Left kidney (tissue), 8 donors: ENCODE measurements at places on chromosomes 7 and 10.

GRCh38 chr7:111654343-111654742, 92.1 kb upstream of the IMMP2L start:
- DNase-seq = no peak

- no peak for DNase-seq
These were observed 142.8 kb upstream of the SEMA3E start for GRCh38 chr7:83791737-83792136.

- no peak for DNase-seq
These were observed 49.8 kb upstream of the FAM171A1 start for GRCh38 chr10:15420858-15421257.

- DNase-seq = peak; percentile 73
These were observed 276.9 kb downstream of the CSTF2T start for GRCh38 chr10:51422311-51423120.

GRCh38 chr10:99760321-99760720, 22.1 kb upstream of the ABCC2 start:
- DNase-seq = no peak

DNA sequence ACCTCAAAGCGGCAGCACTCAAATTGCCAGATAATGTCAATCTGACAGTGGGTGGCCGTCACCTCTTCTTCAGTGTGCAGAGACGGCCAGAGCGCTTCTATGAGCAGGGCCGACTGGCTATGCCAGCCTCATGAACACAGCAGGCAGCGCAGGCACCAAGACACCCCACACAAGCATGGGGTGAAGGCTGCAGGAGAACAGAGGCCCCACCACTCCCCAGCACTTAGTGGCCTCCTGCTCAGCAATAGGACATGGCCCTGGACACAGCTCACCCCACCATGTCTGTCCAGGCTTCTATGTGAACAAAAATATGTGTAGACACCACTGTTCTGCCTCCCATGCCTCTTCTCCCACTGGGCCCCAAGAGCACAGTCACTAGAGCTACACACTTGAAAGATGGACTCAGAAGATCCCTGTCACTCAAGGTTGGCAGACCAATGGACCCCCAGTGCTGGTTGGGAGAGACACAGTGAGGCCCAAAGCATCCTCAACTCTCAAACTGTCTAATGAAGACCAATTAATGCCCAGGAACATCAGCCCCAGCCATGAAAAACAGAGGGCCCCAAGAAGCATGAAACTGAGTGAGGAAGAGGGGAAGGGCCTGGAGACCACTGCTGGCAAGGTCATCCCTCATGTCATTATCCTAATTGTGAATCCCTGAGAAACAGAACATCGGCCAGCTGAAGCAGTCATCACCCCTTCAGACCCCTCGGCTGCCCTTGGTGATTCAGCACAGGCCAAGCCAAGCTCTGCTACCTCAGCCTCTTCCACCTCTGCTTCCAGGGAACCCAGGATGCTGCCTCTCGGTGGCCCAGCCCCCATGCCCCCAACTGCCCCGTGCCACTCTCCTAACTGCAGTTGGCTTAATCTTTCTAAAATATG, 77.7 kb downstream of the GRID1 start:
- DNase-seq = no peak

GRCh38 chr10:103849880-103850571, 5.3 kb downstream of the SH3PXD2A start:
- DNase-seq = no peak

DNA sequence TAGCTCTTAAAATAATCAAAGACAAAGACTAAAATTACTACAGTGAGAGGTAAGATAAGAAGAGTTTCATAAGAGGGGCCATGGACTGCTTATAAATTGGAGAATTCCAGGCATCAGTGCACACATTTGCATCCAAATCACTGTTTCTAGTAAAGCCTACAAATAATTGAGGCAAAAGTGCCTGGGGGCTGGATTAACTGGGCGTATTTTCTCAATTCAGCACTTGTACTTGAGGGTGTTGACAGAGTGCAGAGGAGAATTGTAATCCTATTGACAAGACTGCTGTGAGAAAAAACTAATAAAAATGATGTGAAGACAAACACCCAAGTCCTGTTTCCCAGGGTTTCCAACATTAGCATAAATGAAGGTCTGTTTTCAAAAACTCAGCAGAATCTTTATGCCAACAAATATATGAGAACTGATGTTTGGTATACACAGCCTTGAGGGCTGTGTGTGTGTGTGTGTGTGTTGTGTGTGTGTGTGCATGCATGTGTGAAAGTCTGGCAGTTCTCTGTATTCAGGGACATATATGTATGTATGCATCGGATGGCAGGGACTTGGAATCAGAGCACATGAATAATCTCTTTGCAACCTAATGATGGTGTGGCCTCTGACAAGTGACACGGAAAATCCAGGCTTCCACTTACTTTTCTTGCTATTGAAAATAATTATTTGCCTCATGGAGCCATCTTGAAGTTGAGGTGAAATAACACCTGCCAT, 182.1 kb upstream of the CDC14C start:
- no peak for DNase-seq

DNA sequence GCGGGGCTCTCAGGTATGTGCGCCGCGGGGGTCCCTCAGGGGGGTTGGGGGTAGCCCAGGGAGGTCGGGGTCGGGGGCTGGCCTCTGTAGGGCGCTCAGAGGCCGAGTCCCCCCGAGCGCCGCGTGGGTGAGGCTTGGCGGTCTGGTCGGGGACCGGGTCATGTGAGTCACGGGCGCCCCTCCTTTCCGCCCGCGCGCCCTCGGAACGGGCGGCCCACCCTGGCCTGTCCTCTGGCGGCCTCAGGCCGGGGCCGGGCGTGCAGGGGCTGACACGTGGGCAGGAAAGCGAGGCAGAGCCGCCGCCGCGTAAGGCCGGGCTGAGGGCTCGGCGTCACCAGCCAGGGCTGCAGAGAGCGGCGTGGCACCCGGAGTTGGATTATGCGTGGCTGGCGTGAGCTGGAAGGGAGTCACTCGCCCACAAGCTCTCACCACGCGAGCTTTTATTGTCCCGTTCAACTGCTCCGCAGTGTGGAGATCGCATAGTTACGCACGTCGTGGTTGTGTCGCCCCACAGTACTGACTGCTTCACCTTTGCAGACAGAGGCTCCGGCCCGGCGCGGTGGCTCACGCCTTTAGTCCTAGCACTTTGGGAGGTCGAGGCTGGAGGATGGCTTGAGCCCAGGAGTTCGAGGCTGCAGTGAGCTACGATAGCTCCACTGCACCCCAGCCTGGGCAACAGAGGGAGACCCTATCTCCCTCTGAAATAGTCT, 385 bp downstream of the SHLD2 start:
- peak; percentile 52 for DNase-seq

- DNase-seq = no peak
These were observed 599.6 kb downstream of the INHBA start for GRCh38 chr7:41103331-41103730.

- DNase-seq = no peak
These were observed 12.2 kb upstream of the ZNF273 start for GRCh38 chr7:64890761-64891362.

DNA sequence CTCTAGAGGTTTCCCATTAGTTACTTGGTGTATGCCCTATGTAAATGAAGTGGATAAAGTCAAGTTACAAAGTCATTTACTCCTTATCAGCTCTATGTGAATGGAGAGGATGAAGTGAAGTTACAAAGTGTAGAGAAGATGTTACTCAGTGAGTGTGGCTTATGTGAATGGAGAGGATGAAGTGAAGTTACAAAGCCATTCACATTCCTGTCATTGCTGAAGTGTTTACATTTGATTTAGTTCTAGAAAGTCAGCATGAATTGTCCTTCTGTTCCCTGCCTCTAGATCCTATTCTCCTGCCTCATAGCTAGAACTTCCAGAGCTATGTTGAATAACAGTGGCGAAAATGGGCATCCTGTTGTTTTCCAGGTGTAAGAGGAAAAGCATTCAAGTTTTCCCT, 880.1 kb downstream of the DNAJB9 start:
- DNase-seq = no peak

- DNase-seq = no peak
These were observed 22.4 kb upstream of the MICU1 start for GRCh38 chr10:72648301-72648700.

DNA sequence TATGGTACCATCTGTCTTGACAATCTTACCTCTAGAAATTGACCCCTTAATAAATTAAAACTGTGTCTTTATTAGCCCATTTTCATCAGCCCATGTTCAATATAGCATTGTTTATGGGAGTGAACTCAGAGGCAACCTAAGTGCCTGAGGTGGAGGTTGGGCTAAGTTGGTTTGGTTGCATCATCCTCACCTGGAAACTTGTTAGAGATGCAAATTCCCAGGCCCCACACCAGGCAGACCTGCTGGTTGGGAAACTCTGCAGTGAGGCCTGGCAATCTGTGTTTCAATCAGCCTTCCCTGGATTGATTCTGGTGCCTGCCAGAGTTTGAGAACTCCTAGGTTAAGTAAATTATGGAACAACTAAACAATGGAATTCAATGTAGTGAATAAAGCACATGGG, 9.4 kb upstream of the FAM170B start:
- no peak for DNase-seq

DNA sequence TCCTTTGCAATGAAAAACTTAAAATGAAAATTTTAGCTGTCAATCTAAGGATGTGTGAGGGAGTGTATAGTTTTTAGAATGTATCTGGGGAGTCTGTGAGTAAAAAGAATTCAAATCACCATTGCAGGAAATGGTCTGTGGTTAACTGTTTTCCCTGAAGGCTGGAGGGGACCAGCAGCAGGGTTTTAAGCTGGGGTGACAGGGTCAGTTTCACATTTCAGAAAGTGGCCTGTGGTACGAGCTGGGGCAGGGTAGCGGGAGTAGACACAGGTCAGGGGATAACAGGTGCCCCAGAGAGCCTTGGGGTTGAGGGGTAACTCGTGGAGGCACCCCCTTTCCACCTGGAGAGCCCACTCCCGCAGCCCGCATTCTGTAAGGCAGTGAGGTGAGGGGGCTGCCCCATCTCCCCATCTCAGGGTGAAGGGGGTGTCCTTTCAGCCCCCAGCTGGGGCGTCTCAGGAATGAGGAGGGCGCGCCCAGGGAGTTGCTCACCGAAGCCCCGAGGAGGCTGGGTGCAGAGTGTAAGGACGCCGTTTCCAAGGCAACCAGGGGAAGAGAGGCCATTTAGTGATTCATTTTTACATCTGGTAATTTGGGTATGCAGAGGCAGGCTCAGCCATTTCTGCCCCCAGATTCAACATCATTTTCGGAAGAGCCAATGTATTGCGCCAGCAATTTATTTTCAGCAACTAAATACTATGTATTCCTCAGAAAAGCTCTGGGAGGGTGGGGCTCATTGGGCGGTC, 168.9 kb downstream of the SLIT1 start:
- no peak for DNase-seq

GRCh38 chr7:139854124-139854511, 25.1 kb downstream of the TBXAS1 start:
- no peak for DNase-seq

DNA sequence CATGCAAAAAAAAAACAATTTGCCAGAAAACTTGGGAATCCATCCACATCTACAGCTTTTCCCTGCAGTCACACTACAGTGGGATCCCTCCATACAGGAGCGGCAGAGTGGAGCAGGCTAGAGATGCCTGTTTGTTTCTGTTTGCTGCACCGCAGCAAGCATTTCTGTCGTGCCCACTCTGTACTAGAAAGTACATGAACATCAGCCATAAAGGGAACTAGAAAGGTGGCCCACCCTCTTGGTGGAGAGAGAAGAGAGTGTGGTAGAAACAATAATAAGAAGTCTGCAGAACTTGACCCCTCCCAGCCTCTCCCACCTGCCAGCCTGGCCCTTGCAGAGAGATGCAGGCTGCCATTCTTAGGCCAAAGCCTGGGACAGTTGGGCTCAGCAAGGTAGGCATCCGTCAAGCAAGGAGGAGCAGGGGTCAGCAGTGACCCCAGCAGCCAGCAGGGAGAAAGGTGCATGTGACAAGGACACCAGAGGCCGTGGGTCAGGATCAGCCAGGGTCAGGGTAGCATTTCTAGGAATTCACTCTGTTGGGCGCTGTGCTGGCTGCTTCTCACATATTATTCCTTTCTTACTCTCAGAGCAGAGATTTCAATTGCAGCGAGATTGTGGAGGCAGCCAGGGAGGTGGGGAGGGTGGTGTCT, 171.8 kb downstream of the EGFR start:
- no peak for DNase-seq

GRCh38 chr10:88157981-88158465, 294.6 kb downstream of the PTEN start:
- no peak for DNase-seq

- no peak for DNase-seq
These were observed 123.7 kb upstream of the GJD4 start for GRCh38 chr10:35481413-35481812.

DNA sequence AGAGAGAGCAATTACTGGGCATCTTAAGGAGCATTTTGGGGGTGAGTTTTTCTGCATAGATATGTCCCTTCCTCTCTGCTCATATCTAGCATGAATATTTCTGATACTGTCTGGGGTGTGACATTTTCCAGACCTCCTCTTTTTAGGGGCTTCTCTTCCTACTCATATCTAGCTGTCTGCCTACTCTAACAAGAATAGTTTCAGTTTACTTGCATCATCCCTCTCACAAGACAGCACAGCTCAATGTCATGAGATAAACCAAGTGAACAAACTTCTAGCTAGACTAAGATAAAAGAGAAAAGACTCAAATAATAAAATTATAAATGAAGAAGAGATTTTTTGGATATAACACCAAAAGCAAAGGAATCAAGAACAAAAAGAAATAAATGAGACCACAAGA, 419.5 kb upstream of the SORCS1 start:
- DNase-seq = no peak

DNA sequence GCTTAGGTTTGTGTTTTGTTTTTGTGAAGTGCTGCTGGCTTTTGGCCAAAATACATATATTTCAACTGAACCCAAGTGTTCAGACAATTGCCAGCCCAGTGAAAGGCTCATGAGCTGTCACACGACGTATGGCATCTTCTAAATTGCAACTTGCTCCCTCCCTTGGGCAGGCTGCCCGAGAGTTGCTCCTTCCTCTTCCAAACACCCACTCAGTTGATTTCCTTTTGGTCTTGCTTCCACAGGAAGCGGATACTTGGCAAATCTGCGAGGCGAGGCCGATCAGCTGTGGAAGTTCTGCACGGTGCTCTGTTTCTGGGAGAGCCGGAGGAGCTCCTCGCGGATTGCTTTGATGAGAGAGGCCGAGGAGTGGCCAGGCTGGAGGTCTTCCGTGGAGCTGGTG, 39.6 kb upstream of the ATP6V0A4 start:
- DNase-seq = peak; percentile 3

GRCh38 chr7:22375359-22376048, 18.6 kb upstream of the RAPGEF5 start:
- DNase-seq = no peak

DNA sequence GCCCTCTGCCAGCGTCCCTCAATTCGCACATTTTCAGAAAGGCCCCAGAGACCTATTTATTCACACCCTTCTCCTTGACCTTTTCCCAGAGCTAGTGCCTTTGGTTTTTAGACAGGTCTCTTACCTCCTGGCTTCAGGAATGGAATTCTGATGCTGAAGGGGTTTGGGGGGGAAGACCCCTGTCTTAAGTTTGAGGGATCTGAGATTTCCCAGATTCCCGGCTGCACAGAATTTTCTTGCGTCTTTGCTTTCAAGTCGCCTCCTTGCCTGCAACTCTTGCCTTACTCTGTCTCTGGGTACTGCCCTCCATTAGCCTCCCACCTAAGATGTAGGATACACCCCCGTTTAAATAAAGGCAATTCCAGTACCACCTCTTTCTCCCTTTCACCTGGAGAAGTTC, 1.9 kb downstream of the GATA3 start:
- DNase-seq = no peak

- DNase-seq = peak; percentile 66
These were observed 57.3 kb downstream of the MAPK8 start for GRCh38 chr10:48363617-48364355.
